Naive thymus-derived CD4-positive, alpha-beta T cell (primary cell): ENCODE measurements at places on chromosomes 6 and 20.

DNA sequence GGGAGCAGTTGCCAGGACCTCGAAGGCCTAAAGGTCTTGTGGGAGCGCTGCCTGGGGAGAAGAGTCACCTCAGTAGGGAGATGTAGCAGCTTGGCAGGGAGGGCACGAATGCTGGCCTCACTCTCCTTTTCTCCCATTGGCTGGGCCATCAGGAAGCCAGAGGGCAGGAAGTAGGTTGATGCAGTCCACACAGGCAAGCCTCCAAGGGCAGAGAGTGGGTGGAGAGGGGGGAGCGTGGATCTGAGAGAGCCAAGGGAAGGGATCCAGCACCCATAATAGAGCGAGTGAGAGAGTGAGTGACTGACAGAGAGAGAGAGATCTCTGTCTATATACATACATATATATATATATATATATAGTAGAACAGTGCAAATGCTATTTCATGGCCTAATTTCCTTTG is 215.3 kb upstream of the LRFN2 start:
- DNase-seq = no peak

- no peak for DNase-seq
Measured at GRCh38 chr6:30200551-30201281, 12.5 kb downstream of the TRIM26 start.

DNA sequence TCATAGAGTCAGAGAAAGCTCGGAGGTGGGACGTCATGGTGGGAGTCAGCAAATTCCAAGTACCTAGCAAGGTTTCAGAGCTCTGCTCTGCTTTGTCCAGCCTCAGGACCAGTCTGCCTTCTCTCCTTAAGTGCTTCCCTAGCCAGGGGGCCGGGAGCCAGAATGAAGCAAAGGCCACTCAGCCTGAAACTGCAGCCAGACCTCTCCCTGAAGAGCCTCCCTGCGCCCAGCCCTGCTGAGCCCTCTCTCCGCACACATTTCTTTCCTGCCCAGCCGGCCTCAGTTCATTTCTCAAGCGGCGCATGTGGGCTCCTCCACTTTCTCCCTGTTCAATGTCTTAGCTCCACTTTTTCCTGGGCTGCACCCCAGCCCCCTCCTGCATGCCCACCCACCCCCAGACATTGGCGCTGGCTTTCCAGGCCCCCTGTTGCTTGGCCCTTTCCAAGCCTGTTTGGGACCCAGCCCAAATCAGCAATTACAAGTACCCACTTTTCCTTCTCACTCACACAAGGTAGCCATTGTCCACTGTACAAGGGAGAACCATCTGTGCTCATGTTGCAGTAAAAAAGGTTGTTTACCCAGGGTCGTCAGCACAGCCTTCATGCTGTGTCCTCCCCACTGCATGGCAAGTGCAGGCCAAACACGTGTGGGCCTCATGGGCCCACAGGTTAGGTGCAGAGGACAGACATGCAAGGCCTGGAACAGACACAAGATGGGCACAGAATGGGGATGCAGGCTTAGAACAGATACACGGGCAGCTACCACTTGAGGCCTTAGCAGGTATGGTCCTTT is 147.1 kb downstream of the MRPL14 start:
- no peak for DNase-seq

DNA sequence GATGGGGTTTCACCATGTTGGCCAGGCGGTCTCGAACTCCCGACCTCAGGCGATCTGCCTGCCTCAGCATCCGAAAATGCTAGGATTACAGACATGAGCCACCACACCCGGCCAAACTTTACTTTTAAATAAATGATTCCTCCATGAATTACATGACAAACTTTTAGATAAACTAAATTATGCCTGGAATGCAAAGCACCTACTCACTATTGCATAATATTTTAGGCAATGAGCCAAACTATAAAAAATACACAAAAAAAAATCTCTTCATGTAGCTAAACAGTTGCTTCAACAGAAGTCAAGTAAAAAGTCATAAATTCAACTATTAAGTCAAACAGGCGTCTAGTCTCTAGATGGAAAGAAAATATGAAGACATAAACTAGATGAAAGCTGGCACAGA is 56.5 kb downstream of the PTPRK start:
- no peak for DNase-seq

- no peak for DNase-seq
Measured at GRCh38 chr6:99297415-99297814, 52.1 kb downstream of the FAXC start.

DNA sequence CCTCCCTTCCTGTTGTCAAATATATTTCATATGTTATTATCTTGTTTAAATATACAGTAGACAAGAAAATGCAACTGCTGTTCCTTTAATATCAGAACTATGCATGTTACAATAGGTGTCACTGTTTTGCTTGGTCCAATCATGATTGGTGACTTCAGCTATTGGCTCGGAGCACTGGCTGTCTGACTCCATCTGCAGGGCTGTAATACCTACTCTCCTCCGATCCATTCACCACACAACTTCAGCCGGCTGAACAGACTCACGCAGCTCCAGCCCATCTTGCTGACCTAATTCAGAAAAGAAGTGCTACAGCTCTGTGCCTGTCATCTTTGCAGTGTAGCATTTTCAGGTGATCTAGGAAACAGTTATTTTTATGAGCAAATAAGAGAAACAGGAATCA is at the start of gene BTBD3:
TSS of gene BTBD3 (plus strand) at position 231 of the 400 bp plus-strand sequence. CDS start 383 bp downstream, outside the sequence.
- DNase-seq = no peak

- no peak for DNase-seq
Measured at GRCh38 chr20:60209048-60209447, 250.8 kb downstream of the CDH26 start.

- DNase-seq = no peak
Measured at GRCh38 chr6:149842331-149842730, 21.8 kb downstream of the LRP11 start.

DNA sequence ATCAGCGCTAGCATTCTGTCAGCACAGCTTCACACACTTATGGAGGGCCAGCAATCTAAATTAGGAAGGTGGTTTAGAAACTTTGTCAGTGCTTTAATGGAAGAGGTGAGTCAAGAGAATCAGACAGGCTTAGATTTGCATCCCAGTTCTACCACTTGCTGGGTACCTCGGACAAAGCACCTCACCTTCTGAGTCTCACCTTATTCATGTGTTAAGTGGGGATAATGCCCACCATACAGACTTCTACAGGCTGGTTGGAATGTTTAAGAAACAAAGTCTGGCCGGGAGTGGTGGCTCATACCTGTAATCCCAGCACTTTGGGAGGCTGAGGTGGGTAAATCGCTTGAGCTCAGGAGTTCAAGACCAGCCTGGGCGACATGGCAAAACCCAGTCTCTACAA is 12.2 kb upstream of the STK35 start:
- no peak for DNase-seq

- no peak for DNase-seq
Measured at GRCh38 chr6:139325125-139325524, 33.3 kb upstream of the TXLNB start.

DNA sequence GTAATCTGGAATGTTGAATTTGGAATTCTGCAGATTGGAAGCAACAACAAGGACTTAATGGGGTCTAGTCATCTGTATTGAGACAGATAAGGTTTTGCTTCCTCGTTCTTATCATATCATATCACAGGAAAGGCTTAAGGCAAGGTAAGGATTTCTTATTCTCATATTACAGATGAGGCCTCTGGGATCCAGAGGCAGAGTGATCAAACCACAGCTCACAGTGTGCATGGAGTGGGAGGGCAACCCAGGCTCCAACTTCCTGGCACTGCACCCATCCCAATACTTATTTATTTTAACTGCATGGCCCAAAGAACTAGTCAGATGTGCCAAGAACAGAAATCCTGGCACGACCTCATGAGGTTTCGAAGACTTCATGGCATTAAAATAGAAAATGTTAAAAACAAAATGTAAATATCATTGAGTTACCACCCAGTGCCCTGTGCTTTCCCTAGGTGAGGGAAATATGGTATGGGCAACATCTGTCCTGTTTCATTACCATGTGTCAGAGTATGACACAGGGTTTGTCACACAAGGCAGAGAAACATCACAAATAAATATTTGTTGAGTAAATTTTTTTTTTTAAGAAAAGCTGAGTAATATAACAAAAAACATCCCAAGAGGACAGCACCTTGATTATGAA is 191.9 kb downstream of the ISM1 start:
- DNase-seq = no peak

GRCh38 chr20:62819494-62820174 is 2.8 kb downstream of the COL9A3 start:
- DNase-seq = no peak

GRCh38 chr6:152594701-152595100 is 42.5 kb downstream of the SYNE1 start:
- no peak for DNase-seq

- no peak for DNase-seq
Measured at GRCh38 chr20:13344671-13345070, 123.6 kb downstream of the ISM1 start.

- DNase-seq = no peak
Measured at GRCh38 chr6:81613606-81614005, 138.9 kb downstream of the TENT5A start.

DNA sequence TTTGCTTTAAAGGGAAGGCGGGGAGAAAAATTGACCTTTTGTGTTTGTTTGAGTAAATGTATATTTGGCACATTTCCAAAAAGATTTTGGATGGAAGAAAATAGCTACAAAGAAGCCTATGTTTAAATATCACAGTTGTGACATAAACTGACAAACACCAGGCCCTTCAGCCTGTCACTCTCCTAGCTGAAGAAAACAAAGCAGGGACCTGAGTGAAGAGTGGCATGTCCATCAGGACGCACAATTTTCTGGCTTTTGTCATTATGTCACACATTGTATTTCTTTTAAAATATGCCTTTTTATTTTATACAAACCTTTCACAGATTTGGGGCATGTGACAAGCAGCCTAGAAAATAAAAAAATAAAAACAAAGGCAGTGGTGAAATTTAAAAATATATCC is 241.2 kb downstream of the OGFRL1 start:
- DNase-seq = no peak

DNA sequence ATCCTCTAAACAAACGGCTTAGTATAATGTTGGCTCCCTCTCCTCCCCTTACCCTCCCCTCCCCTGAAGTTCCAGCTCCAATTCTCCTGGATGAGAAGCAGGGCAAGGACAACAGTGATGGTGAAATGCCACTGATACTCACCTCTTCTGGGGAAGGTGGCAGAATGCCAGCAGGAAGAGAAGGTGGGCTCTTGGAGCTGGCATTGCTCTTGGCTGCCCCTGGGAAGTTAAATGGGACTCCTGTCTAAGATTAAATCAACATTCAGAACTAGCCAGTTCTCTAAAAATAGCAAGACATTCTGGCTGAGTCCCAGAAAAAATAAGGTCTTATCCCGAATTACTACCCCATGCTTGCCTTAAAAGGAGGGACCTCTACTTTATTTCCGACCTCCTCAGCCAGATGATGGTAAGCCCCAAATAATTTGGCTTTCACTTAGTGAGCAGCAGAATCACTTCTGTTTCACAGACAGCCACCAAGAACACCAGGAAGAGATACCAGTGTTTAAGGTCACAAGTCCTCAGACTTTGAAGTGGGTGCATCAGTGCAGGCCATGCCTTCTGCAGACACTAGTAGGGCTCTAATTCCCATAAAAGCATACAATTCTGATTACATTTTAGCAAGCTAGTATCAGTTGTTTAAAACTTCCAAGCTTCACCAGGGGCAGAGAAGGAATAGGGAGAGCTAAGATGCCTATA is 46.0 kb upstream of the IL17A start:
- DNase-seq = no peak

GRCh38 chr6:63923139-63923739 is 287.6 kb downstream of the PHF3 start:
- no peak for DNase-seq

- no peak for DNase-seq
Measured at GRCh38 chr20:52684905-52685304, 287.3 kb upstream of the TSHZ2 start.

- DNase-seq = no peak
Measured at GRCh38 chr6:5846889-5847288, 159.8 kb downstream of the NRN1 start.

DNA sequence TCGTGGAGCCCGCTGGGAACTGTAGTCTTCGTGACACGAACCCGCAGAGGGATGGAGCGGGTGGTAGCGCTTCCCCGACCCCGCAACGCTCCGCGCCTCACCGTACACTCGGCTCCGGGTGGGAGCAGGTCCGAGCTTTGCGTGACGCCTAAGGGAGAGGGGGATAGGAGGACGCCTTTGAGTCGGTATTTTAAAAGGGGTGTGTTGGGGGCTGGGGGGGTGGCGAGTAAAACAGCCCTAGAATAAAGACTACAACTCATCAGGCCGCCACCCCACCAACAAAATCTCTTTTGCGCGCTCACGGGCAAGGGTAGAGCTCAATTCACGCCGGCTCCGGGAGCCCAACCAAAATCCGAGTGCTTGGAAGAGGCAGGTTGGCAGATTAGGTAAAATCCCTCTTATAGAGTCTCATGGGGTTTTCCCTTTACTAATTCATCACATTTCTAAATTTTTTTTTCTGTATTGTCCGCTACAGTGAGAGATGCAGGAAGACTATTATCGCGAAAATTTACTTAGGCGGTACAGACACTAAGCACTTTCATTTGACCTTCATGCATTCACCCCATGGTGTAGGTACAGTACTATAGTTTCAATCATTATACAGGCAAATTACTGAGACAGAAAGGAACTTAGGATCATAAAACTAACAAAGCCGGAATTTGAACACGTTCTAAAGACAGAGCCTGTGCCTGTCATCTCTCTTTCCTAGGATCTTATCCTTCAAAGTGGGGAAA is 706 bp upstream of the SNX14 start:
- no peak for DNase-seq

GRCh38 chr6:69907981-69908498 is 41.7 kb downstream of the COL19A1 start:
- DNase-seq = no peak

- no peak for DNase-seq
Measured at GRCh38 chr6:89503641-89504040, 70.7 kb downstream of the ANKRD6 start.

DNA sequence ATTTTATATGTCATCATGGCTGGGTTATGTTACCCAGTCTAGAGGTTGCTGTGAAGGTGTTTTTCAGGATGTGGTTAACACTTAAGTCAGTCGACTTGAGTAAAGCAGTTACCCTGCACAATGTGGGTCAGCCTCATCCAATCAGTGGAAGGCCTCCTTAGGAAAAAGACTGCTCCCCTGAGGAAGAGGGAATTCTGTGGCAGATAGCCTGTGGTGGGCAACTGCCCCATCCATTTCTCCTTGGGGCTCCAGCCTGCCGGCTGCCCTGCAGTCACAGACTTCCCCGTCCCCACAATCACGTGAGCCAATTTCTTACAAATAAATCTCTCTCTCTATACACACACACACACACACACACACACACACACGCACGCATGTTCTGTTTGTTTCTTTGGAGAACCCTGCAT is 34.5 kb upstream of the MPC1 start:
- peak; percentile 89 for DNase-seq

DNA sequence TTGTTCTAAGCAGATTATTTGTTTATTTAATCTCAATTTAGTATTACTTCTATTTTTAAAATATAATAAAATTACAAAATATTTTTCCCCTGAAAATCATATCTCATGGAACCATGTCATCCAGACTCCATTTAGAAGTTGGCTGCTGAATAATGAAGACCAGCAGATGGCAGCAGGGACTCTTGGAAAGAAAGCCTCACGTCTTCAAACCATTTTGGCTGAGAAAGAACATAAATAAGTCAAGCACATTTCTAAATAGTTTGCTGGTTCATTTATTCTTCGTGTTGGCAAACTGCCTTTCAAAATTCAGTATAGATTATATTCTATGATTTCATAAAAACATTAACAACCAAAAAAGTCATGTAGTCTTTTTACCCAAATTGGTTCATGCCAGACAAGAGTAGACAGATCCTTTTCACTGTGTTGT is 71.7 kb downstream of the RCAN2 start:
- no peak for DNase-seq

- DNase-seq = no peak
Measured at GRCh38 chr20:12306107-12306506, 388.4 kb downstream of the BTBD3 start.
